ENCODE measurements at places on chromosomes 11 and 22.
A peak's percentile ranks its signal among the peaks of the same experiment; 100 is the strongest.

DNA sequence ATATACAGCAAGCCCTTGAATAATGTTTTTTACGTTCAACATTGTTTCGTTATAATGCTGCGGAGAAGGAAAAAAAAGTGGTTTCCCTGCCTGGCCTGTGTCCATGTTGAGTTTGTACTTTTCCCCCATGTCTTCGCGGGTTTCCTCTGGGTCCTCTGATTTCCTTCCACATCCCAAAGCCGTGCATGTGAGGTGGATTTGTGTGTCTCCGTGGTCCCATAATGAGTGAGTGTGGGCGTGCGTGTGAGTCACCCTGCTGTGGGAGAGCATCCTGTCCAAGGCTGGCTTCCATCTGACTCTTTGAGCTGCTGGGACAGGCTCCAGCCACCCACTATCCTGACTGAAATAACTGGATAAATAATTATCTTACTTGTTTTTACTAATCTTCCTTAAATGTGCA is 29.6 kb upstream of the SNX19 start:
- DNase-seq: peak; percentile 68

GRCh38 chr11:105004021-105004420 is 18.9 kb downstream of the CASP5 start:
- no peak for DNase-seq

GRCh38 chr22:46815132-46815531 is 52.7 kb downstream of the TBC1D22A start:
- DNase-seq: no peak

DNA sequence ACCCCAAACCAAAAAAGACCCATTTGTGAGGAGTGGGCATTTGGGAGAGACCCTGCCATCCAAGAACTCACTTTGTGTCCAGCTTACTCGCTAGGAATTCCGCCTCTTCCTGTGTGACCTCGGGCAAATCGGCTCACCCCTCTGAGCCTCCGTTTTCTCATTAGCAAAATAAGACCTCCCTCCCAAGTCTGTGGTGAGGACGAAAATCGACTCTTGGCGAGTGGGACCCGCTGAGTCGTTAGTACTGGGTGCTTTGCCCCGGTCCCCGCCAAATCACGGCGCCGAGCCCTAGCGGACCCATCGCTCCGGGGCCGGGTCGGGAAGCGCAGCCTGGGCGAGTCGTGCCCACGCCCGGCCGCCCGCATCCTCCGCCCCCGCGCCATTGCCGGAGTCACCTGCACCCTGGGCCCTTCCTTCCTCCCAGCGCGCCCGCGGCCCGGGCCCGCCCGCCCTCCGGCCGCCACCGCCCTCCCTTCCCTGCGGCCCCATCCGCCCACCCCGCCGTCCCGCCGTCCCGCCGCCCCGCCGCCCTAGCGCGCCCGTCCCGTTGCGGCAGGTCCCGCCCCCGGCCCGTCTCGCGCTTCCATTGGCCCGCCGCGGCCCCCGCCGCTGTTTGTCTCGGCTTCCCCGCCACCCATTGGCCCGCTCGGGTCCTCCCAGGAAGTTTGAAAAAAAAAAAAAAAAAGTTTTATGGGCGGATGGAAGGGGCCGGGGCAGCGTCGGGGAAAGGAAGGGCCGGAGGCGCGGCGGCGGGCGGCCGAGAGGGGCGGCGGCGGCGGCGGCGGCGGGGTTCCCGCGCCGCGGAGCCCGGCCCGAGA is 48.9 kb downstream of the TRIOBP start:
- peak; percentile 94 for DNase-seq

DNA sequence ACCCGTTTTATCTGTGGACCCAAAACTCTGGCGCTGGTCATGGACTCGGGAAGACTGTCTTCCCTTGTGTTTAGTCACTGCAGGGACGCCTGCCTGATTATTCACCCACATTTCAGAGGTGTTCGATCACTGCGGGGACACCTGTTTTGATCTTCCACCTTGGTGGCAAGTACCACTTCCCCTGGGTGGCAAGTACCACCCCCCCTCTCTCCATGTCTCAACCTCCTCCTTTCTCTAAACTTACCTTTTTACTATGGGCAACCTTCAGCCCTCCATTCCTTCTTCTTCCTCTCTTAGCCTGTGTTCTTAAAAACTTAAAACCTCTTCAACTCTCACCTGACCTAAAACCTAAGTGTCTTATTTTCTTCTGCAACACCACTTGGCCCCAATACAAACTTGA is 1.9 kb upstream of the NDUFC2 start:
- no peak for DNase-seq

DNA sequence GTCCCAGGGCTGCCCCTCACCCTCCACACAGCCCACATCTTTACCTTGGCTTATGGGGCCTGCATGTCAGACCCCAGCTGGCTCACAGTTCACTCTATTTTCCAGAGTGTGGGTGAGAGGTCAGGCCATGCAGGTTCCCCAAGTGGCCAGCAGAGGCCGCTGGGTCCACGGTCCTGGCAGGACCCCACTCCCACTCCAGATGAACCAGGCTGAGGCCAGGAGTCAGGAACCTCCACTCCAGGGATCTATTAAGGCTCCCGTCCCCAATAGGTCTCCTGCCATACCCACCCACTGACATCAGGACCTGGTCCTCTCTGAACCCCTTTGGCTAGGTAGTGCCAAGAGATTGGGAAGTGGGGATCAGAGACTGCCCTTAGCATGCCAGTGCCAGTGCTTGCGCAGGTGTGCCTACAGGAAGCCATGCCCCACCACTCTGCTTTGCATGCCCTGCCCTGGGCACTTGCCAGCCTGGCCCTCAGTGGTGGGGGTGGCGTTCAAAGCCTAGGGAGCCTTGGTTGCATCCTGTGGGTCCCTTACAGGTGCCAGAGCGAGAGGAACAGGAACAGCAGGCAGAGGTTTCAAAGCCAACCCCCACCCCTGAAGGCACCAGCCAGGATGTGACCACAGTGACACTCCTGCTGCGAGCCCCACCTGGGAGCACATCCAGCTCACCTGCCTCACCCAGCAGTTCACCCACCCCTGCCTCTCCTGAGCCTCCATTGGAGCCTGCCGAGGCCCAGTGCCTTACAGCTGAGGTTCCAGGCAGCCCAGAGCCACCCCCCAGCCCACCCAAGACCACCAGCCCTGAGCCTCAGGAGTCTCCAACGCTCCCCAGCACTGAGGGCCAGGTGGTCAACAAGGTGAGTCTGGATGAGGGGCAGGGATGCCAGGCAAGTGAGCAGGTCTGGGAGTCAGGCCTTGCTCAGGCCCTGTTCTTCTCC is 8.3 kb downstream of the SMTN start:
- peak; percentile 55 for DNase-seq

- DNase-seq: no peak
These were observed 180.4 kb upstream of the B3GAT1 start for GRCh38 chr11:134592391-134592990.

DNA sequence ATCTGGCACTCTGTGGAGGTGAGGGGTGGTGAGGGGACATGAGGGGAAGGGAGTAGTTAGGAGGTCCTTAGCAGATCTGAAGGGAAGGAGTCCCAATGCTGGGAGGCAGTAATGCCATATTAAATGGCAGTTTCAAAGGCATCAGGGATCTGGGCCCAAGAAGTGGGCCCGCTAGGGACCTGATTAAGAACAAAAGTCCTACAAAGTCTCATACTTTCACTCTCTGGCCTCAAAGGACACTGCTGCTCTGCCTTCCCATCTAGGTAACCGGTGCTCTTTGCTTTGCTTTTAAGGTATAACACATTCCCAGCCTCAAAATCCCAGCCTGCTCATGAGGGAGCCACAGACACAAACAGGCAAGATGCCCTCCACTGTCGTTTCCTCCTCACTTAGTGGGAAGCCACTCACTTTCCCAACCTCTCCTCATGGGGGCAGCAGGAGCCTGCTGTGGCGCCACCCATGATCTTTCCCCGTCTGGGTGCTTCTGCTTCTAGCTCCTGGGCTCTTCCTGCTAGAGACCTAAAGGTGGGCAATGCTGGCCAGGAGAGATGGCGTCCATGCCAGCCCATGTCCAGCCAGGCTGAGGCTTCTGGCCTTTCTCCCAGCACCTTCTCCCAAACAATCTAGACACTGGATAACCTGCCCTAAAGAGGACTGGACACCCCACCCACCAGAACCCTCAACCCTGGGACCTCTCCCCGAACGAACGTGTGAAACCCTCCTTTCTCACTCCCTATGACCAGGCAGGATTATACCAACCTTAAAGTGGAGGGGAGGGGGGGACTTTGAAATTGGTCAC is 68.3 kb downstream of the PLEKHA7 start:
- DNase-seq: peak; percentile 69

DNA sequence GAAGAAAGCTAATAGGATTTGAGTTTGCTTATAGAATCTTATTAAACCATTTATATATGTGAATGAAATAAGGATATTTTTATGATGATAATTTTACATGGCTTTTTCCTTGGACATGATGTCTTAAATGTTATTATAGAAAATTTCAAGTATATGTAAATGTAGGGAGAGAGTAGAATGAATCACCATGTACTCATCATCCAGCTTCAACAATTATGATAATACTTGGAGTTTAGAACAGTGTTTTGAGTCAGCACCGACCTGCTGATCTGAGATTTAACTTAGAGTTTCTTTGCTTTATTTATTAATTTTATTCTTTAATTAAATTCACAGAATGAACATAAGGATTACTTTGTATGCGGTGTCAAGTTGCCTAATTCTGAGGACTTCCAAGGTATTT is 193.5 kb downstream of the UVRAG start:
- DNase-seq: peak; percentile 87

- no peak for DNase-seq
These were observed 450.0 kb downstream of the NELL1 start for GRCh38 chr11:21119411-21119810.

- no peak for DNase-seq
These were observed 66.9 kb upstream of the TENM4 start for GRCh38 chr11:79507706-79508105.

DNA sequence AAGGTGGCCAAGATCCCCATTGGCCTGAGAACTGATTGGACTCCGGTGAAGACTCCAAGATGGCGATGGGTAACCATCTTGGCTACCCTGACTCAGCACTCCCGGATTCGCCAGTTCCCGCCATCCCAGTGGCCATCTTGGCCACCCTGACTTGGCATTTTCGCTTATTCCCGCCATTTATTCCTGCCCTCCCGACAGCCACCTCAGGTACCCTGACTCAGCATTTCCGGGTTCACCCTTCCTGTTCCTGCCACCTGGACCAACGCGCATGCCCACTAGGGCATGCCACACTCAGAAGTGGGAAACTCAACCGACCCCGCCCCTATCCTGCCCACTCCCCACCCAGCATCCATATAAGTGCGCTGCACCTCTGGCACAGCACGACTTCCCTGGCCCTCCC is 7.8 kb downstream of the OR8K5 start:
- no peak for DNase-seq

DNA sequence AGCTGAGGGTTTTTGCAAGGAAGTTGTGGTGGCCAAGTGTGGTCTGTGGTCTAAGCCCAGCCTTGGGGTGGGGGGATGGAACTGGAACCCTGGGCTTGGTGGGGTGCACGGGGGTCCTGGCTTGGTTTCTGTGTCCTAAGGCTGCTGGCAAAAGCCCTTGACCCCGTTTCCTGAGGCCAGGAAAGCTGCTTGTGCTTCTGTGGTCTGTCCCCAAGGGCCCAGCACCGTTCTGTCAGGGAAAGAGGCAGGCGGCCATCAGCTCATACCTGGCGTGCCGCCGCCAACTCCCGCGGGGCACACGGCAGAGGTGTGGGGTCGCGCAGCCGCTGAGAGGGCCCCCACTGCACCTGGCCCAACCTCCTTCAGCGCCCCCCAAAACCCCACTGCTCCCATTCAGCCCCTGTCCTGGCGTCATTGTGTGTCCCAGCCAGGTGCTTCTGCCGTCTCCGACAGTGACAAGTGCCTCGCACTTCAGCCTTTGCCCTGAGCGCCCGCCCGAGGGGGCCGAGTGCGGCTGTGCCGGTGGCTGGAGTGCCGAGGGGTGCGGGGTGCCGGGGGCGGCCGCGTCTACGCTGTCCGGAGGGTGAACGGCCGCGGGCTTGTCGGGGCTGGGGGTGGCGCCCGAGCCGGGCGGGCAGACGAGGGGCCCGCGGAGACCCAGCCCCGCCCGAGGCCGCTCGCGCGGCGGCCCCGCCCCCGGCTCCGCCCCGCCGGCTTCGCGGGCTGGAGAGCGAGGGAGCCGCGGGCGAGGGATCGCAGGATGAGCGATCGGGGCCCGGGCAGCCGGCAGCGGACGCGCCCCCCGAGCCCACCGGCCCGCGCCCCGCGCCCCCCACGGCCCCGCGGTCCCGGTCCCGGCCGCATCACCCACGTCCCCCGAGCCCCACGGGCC is at the start of gene CNIH2:
CNIH2 (plus strand) TSS at position 705 of the 892 bp plus-strand sequence. CDS start 282 bp downstream, outside the sequence.
- peak; percentile 45 for DNase-seq

GRCh38 chr11:118071416-118072030 is 5.4 kb upstream of the TMPRSS4 start:
- no peak for DNase-seq

- DNase-seq: peak; percentile 60
These were observed 46.3 kb downstream of the TRAF6 start for GRCh38 chr11:36463781-36464180.

DNA sequence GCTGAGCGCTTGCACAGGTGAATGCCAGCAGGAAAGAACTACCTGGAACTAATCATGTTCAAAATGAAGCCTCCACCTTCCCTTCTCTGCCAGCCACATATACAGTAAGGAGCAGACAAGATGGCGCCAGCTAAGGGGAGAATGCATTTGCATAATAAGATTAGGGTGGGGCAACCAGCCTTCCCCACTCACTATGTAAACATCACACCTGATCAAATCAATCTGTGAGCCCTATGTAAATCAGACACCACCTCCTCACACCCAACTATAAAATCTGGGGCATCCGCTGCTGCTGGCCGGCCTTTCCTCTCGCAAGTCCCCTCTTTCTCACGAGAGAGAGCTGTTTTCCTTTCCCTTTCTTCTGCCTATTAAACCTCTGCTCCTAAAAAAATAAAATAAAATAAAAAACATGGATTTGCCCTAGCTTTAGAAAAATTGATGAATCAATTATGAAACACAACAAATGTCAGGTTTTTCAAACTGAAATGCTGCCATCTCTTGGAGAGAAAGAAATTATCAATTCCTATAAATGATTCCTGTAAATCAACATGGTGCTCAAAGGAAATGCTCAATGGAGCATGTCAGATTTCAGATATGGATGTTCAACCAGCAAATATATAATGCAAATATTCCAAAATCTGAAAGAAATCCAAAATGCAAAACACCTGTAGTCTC is 108.9 kb downstream of the SGSM3 start:
- DNase-seq: no peak

DNA sequence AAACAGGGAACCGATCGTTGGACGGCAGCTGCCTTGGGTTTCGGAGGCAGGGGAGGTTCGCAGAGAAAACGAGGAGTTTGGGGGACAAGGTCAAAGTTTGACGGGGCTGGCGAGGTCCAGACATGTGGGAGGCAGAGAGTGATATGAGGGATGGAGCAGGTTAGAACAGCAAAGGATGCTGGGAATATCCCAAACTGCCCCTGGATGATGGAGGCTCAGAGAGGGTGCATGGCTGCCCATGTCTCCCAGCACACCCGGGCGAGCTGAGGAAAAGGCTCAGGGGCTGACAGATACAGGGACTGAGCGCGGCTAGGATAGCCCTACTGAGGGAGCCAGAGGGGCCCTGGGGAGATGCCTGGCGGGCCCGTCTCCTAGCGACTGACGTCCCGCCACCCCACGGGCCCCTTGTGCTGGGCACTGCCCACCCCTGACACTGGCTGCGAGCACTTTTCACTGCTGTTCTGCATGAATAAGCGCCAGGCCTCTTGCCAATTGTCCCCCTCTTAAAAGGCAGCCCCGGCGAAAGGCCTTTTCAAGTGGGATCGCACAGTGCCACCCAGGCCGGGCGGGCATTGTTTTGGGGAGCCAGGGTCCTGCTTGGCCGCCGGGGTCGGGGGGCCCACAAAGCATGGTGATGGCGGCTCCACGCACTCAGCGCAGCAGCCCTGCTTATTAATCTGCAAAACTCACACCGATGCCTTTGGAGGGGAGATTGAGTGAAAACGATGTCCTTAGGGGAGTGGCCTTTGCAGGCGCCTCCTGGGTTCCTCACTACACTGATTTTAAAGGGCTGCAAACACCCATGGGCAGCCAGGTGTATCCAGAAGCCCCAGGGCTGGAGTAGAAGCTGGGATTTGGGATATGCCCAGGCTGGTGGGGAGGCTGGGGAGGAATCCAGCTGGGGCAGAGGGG is 90.0 kb upstream of the LINC01488 start:
- no peak for DNase-seq
